Stimulated activated CD4-positive, alpha-beta T cell treated with anti-CD3 and anti-CD28 coated beads, Interleukin-1b, Interleukin-23, amount 100 ng/mL, for 48 hours (primary cell): ENCODE measurements at places on chromosomes 3 and 15.

- no peak for DNase-seq
Measured at GRCh38 chr15:61640756-61641155, 411.7 kb upstream of the RORA start.

DNA sequence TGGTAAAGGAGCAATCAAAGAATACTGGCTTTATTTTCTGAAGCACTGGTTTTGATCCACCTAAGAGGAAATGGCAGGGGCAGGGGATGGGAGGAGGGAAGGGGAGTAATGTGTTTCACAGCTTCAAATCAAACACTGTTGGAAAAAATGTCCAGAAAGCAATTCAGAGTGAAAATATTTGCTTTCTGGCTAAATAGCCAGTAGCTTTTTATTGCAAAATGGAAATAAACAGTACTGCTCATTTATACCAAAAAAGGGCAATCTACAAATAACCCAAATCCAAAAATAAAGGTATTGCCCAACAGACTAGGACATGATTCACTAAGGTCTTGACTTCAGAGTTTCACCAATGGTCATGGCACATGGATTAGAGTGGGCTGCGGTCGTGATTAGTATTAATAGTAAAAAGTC is 279.3 kb upstream of the THBS1 start:
- no peak for DNase-seq

GRCh38 chr3:113659101-113659541 is 37.3 kb downstream of the USF3 start:
- no peak for DNase-seq

- DNase-seq = no peak
Measured at GRCh38 chr15:41105348-41106334, 10.4 kb downstream of the INO80 start.

DNA sequence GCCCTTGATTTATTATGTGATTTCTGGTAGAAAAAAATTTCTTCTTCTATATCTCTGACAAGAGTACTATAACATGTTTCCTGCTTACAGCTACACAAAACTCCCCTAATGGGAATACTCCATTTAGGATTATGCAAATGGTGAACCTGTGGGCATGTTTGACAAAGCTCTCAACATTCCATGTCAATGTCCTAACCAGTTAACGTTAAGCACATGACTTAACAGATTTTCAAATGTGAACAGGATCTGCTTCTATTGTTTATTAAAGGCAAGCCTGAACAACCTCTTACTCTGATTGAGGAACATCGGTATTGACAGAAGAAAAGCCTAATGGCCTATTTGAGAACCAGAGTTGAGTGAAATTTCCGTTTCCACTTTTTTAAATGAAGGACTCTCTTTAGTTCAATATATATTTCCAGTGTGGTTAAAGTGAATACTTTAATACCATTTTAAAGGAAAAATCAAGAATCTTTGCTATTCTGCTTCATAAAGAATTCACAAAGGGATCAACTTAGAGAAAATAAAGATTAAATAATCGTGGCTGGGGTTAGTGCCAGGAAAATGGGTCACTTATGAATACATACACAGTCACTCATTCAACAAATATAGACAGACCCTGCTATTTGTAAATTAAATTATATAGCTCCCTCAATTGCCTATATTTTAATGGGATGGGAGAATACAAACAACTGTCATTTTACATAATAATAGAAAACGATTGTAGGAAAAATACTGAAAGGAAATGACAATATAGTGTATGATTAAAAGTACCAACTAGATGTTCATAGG is 300.3 kb upstream of the CBLB start:
- DNase-seq = no peak

GRCh38 chr3:105931500-105931899 is 62.7 kb upstream of the CBLB start:
- DNase-seq = no peak

- no peak for DNase-seq
Measured at GRCh38 chr15:91263632-91264531, 163.8 kb downstream of the SV2B start.

- no peak for DNase-seq
Measured at GRCh38 chr3:25885544-25885943, 95.7 kb downstream of the OXSM start.

DNA sequence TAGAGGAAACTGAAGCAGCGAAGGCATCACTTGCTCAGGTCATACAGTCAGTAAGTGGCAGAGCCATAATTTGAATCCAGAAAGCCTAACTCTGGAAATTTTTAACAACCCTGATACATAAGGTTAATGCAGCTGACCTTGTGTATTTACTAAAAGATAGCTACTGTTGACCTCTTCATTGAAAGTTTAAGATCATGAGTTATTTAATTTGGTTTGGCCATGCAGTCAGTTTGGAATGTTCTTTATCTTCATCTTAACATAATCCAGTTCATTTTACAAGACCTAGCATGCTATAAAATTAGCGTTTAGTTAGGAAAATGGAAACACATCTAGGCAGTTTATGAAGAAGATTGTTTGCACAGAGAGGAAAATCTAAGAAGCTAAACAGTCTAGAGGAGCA is 240.9 kb downstream of the RBMS3 start:
- no peak for DNase-seq

GRCh38 chr3:191441687-191442086 is 19.3 kb upstream of the PYDC2 start:
- no peak for DNase-seq

DNA sequence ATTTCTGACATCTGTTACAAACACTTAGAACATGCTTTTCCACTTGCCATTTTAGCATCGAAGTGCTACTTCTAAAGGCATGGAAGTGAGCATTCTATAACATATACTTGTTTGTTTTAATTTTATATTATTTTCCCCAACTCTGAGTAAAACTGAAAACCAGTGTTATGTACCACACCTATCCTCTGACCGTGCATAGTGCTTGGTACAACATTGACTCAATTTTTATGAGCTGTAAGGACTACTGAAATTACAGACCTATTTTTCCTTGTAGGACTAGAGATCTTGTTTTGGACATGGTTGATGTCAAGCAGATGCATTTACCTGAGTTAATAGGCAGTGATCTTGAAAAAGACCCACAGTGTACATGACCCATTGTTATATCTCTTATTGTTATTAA is 51.5 kb upstream of the CCNB2 start:
- no peak for DNase-seq

GRCh38 chr3:74420538-74421124 is 193.8 kb downstream of the CNTN3 start:
- DNase-seq = no peak

- DNase-seq = no peak
Measured at GRCh38 chr3:42688487-42689420, 3.4 kb downstream of the KLHL40 start.

DNA sequence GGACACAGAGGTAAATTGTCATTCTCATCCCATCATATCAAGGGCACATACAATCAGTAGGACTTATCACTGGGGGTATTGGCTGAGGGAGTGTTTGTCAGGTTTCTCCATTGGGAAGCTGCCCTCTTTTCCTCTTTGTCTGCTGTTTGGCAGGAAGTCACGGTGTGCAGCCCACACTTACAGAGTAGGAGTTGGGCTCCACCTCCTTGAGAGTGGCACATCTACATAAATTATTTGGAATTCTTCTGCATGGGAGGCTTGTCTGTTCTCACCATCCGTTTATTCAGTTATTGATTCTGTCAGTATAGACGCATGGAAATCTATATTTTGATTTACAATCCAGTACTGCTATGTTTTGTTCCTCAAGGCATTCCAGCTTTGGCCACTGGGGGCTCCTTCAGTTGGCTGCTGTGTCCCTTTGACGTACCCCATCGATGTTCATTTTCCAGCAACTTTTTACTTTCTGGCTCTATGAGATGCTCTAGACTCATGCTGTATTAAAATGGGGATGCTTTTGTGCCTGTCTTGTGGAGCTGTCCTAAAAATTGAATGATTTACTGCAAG is 200.3 kb downstream of the SLCO3A1 start:
- no peak for DNase-seq

GRCh38 chr3:138256022-138256421 is 68.9 kb downstream of the ARMC8 start:
- no peak for DNase-seq

DNA sequence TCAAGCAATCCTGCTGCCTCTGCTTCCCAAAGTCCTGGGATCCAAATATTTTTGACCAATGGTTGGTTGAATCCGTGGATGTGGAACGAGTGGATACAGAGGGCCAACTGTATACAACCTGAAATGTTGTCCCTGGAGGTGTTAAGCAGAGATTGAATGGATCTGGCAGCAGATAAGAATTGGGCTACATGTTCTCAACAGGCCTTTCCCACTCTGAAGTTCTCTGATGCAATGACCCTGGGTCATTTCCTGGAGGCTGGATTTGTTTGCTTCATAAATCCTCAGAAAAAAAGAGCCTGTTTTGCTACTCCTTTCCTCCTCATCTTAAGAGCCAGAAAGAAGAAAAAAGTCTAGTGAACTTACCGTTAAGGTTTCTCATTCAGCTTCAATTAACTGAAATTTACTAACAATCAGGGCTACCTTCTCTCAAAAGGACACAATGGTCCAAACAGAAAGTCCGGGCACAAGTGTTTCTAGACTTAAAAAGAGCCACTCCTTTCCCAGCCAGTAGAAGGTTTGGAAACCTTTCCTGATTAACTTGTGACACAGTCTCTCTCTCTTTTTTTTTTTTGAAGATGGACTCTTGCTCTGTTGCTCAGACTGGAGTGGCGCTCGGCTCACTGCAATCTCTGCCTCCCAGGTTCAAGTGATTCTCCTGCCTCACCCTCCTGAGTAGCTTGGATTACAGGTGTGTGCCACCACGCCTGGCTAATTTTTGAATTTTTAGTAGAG is 6.5 kb downstream of the ARHGEF3 start:
- DNase-seq = no peak

DNA sequence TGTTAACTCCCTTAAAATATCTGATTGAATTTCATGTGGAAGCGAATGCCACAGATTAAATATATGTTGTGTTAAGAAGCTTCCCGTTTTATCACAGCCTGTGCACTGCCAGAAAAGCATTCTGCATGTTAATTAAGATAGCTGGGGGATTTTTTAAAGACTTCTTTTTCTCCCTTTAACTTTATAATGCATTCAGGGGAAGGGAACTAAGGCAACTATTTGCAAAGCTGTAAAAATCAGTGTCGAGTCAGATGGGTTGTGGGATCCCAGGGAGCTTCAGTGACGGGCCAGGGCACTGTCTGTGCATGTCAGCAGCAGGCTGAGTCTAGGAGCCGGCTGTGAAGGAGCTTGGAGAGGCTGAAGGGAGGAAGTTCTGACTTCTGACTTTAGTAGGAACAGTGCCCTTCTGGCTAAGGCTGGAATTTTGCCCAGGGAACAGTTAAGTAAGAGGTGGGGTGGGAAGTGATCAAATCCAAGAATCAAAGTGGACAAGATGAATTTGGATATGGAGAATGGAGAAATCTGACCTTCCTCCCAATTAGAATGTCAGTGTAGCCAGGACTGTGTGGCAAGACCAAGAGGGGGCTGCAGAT is 77.7 kb downstream of the ABHD5 start:
- no peak for DNase-seq

DNA sequence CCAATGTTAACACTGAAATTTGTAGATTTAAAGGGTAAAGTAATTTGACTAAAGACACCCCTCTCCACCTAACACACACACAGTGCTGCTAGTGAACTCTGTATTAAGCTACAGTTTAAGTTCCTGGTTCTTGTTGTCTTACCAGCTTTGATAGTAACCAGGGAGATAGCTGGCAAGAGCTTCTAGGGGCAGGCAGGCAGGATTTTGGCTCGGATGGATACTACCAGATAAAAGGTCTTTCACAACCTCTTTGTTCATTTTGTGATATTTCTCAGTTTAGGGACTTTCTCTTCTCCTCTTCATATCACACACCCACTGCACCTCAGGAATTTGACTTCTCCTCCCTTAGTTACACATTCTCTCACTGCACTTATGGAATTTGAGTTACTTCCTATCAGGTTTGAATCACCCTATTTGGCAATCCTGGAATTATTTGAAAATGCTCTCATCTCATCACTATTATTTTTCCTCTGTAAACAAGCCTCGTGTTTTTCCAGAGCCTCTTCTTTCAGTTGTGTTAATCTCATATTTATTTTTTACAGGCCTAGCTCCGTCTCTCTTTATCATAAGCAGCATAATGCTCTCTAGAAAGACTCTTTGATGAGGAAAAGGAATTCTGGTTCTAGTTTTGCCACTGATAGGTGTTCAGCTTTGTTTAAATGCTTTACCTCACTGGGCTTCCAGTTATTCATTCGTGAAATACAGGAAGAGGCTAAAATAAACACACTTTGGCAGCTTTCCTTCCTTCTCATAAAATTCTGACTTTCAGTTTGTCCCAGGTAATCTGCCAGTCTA is 23.0 kb upstream of the CLDN1 start:
- DNase-seq = no peak

DNA sequence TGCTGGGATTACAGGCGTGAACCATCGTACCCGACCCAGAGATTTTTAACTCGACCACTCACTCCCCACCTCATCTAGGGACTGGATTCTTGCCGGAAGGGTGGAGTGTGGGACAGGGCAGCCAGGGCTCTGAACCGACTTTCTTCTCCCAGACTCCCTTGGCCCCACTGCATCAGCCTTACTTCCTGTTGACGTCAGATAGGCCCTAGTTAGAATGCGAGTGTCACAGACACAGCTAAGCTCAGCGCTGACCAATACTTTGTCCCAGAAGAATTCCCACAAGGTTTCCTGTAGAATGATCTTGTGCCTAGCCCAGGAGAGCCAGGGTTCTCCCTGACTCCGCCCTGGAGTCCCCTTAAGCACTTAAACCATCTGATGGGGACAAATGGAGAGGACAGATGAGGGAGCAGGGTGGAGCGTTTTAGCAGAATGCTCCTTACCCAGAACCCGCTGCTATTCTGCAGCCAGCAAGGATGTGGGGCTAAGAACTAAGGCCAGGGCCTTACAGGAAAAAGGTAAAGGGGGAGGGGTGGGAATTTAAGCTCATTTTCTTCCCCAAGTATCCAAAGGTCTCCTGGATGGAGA is 5.8 kb upstream of the TUSC2 start:
- DNase-seq = no peak

DNA sequence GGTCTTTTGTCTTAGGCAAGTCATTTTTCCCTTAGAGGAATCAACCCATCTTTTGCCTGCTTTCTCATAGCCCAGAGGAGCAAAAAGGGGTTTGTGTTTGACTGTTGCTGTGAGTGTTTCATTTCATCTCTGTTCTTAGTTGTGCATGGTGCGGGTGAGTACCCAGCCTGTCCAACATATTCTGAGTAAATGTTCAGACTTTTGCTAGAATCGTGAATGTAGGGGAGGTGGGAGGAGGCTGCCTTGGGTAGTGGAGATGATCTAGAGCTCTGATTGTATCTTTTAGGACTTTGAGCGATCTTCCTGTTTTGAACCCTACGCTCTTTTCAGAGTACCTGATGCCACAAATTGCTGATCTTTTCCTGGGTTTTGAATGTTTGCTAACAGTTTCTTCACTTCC is 123.1 kb downstream of the ZNF609 start:
- peak; percentile 26 for DNase-seq

DNA sequence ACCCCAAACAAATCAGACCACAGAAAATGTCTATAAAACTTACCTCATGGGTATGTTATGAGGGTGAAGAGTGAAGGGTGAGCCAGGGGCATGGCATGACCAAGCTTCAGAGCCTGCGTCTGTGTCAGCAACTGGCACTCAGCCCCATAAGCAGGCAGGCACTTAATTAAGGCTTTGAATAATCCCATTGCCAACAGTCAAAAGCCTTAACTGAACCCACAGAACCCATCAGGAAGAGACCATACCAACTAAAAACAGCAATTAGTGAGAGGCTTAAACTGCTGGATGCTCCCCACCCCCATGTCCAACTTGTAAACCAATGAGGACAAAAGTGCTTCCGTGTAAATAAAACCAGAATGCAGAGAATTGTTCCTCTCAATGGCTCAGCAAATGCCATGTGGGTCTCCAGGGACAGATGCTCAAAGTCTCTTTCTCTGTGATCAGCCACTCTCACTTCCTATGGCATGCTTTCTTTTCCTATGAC is 126.0 kb downstream of the MYLK start:
- DNase-seq = no peak

- DNase-seq = no peak
Measured at GRCh38 chr15:73176598-73176997, 124.3 kb downstream of the NEO1 start.
